ENCODE measurements at places on chromosomes 7 and 10. TPM values are rescaled to one million over a fixed set of nuclear protein-coding genes. Genes with fewer than 3 reads are reported as not detected.

Gene TPK1
- total RNA-seq, result 2.7 TPM

Gene SP8
- total RNA-seq, result not detected

Gene KCND2
- not detected for total RNA-seq

Gene PLPP4
- total RNA-seq, result 0.14 TPM

All from A549 treated with CpdA at 1 μM for 4 hours (cell line).